RPMI8226 (cell line): ENCODE measurements at places on chromosomes 12 and 14.
A peak's percentile ranks its signal among the peaks of the same experiment; 100 is the strongest.

GRCh38 chr12:83027021-83027723 lies 340.5 kb downstream of the TMTC2 start:
- DNase-seq = peak; percentile 7

- no peak for DNase-seq
Observed at GRCh38 chr14:61438497-61438859, 117.1 kb downstream of the PRKCH start.

- DNase-seq = no peak
Observed at GRCh38 chr14:32679927-32680612, 258.6 kb upstream of the NPAS3 start.

DNA sequence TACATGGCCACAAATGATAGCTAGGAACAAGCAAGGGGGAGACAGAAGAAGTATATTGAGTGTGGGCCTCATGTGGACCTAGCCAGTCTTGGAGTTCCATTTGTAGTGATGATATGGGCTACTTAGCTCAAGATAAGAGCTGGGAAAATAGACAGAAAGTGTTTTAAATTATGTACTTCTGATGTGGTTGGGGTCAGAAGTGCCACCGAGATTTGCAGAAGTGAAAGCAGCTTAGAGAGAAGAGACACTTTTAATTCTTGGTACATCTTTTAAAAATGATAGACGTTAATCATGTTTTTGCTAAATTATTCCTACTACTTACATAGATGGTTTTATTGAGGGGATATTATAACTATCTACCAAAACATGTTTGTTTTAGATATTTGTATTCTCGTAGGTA lies 198.3 kb upstream of the PDZRN4 start:
- DNase-seq = no peak

DNA sequence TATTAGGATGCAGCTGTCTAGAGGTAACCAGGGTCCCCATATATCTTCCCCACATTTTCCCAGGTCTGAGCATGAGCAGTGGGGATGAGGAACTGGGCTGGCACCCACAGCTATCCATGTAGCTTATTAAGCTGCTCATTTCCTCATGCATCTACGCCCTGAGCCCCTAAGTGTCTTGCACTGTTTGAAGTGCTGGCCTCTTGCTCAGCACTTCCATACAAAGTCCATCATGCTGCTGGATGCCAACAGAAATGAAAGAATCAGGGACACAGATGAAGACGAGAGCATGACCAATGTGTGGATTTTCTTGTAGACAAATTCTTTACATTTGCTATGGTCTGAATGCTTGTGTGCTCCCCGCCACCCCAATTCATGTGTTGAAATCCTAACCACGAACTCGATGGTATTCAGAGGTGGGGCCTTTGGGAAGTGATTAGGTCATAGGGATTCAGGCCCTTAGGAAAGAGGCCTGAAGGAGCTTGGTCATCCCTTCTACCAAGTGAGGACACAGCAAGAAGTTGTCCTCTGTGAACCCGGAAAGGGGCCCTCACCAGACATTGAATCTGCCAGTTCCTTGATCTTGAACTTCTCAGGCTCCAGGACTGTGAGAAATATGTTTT lies 54.5 kb downstream of the C12orf75 start:
- no peak for DNase-seq

GRCh38 chr12:108325018-108325358 lies 14.1 kb downstream of the CMKLR1 start:
- no peak for DNase-seq

GRCh38 chr12:25115677-25116076 lies 79.3 kb downstream of the DNAI7 start:
- no peak for DNase-seq

- no peak for DNase-seq
Observed at GRCh38 chr12:2652401-2653081, 142.2 kb upstream of the FKBP4 start.

DNA sequence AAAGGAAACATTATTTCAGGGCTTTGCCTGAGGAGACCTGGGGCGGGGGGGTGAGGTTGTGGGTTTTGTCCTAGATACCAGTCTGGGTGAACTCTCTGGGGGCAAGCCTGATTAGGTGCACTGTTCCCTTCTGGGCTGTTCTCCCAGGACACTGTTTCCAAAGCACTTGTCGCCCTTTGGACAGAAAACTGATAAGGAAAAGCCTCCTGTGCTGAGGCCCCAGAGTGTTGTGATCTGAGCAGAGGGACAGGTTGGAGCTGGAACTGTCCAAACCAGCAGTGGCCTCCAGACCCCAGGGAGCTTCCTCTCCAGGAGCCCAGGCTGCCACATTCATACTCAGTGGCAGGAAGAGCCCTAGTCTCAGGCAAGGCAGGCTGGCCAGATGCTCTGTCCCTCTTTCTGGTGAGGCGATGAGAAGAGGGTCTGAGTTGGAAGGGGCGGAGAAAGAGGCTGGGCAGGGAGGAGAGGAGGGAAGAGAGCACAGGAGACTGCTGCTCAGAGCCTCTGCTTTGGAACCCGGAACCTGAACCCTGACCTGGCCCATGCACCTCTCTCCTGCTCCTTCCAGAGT lies 1.9 kb downstream of the GALNT16 start:
- DNase-seq = no peak
